ENCODE measurements at places on chromosomes 16 and 17.

GRCh38 chr16:55832773-55833691, at the start of gene CES1:
TSS of gene CES1 (minus strand) at chr16:55833096. CDS start at chr16:55833055, 41 bp downstream.
- no peak for DNase-seq

GRCh38 chr16:84071121-84071520, 28.5 kb upstream of the SLC38A8 start:
- no peak for DNase-seq

DNA sequence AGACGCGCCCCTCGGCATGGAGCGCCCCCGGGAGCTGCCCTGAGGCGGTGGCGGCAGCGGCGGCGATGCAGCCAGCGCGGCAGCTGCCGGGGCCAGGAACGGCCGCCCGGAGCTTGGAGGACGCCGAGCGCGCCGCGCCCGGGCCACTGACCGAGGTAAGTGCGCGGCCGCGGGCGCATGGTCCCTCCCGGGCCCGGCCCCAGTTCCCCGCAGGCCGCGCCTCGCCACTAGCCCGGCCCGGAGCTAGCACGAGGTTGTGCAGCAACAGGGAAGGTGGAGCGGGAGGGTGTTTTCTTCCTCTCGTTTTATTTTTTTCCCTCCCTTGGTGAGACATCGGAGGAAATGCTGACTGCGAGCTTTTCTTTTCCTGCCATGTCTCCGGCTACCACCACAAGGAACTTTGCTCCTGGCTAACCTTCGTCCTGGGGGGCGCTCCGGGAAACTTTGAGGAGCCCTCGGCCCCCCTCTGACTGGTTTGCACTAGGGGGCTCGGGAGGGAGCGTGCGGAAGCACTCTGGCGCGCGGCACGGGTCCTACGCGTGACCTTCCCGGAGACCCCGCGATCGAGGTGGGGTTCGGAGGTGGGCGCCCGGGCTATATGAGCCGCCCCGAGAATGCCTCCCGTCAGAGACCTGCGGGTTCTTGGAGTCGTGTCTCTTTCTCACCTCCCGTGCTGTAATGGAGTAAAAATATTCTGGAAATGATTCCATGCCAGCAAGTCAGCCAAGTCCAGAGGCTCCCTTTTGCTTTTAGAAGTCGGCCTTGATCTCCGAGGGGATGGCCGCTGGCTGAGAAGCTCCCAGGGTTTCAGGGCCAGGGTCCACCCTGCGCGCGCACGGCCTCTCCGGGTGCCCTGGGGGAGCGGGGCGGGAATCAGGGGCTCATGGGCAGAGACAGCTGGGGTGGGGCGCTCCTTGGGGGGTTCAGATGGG, 868 bp downstream of the KCNJ12 start:
- no peak for DNase-seq

- no peak for DNase-seq
These were observed 820 bp downstream of the TLCD1 start for GRCh38 chr17:28725166-28725659.

DNA sequence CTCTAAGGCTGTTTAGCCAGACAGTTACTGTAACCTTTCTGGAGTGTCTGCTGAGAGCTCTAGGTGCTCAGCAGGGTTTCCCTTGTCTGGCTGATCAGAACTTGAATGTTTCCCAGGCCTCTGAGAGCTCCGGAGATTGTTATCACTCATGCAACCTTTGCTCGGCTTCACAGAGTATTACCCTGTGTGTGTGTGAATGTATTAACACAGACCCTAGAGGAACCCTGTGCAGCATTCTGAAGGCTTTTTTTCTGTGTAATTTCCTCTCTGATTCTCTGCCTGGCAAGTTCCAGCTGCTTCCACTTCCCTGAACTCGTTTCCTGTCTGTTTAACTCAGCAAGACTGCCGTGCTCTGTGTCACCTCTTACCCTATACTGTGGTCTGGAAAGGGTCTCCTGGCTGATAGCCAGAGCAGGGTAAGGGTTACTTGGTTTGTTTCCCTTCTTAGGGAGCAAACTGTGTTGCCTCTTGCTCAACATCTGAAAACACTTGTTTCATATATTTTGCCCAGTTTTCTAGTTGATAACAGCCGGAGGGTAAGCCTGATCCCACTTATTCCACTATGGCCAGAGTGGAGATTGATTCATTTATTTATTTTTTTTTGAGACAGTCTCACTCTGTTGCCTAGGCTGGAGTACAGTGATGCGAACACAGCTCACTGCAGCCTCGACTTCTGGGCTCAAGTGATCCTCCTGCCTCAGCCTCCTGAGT, 21.7 kb downstream of the PRMT7 start:
- DNase-seq: no peak

DNA sequence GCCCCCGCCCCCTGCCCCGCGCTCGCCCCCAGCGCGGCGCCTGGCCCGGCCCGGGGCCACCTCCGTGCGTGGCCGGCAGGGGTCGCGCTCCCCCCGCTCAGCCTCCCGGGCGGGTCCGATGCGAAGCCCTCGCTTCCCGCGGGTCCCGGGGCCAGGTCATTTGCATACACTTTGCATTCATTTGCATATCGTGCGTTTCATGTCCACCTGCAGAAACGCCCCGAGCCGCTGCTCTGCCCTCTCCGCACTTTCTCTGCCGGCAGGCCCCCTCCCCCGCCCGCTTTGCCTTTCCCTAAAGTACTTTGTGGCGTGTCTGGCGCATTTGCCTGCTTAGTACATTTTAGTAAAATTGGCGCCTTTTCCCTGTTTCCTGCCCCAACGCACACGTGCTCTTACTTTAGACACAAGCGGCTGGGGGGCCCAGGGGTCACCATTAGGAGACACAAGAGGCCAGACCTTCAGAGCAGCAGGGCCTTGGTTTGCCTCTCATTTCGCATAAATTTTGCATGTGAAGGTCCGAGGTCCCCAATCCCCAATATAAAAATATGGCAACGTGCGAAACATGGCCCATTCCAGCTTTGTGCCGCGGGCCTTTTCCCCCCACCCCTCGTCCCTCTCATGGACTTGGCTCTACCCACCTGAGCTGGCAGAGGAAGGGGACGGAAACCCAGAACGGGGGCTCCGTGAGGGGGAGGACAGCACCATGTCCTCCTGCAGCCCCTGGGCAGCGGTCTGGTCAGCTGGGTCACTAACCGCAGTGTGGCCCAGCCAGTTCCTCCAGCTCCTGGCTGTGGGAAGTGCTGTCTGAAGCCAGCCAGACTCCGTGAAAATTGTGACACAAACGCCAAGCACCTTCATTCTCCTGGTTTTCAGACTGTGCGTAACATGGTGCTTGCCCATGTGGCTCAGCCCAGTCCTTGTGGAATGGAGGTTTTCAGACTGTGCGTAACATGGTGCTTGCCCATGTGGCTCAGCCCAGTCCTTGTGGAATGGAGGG, 34.8 kb downstream of the CBFA2T3 start:
- peak; percentile 29 for DNase-seq

DNA sequence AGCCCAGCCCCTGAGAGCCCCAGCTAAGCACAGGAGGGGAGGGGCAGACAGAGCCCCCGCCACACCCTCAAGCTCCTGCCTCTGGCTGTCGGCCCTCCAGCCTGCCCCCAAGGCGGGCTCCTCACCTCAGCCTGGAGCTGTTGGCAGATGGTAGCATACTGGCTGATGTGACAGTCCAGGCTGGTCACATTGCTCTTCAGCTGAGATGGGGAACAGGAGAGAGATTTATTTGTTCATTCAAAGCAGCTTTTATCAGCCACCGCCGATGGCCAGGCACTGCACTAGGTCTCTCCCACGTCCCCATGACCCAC, 14.8 kb downstream of the KIF18B start:
- no peak for DNase-seq

DNA sequence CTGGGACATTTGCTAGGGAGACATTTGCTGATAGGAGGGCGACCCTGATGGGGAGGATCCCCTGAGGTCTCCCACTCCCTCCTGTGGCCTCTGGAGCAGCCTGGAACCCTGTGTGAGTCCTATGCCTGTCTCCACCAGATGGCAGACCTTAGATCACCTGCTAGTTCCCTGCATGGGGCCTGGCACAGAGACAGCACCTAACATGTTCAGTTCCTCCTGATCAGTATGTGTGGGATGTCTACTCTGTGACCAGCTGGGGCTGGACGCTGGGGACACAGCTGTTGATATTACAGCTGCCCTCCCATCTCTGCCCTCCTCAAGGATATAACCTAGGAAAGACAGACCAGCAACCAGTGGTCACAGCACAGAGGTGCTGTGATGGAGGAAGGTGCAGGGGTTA, 1.1 kb upstream of the ADCY7 start:
- no peak for DNase-seq

DNA sequence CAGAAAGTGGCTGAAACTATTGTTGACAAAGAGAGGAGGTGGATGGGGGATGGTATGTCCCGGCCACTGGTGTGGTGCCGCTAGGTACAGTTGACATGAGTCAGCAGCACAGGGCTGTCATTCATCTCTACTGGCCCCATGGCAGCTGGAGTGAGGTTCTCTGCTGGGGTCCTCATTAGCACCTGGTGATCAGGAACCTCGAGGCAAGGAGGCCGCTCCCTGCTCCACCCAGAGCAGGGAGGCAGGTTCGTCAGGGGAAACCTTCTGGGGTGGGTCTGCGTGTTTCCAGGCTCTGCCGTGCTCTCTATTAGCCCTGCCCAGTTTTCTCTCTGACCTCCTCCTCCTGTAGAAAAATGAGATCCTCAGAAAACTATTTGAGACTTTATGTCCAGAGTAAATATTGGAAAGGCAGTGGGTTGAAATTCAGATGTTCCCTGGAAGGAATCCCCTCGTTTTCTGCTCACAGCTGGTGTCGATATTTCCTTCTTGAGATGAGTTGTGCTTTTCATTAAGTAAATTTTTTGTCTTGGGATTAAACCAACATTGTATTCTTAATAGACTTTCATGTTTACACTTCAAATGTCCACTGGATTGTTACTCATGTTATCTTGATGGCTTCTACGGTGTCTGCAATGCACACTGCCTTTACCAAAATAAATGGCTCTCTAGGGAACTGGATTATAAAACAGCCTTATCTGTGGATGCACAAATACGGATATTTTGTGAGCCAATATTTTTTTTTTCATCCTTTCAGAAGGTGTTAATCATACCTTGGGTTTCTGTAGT, 7.1 kb downstream of the NTN1 start:
- no peak for DNase-seq

GRCh38 chr16:66144641-66145040, 221.8 kb upstream of the CDH5 start:
- DNase-seq: no peak

DNA sequence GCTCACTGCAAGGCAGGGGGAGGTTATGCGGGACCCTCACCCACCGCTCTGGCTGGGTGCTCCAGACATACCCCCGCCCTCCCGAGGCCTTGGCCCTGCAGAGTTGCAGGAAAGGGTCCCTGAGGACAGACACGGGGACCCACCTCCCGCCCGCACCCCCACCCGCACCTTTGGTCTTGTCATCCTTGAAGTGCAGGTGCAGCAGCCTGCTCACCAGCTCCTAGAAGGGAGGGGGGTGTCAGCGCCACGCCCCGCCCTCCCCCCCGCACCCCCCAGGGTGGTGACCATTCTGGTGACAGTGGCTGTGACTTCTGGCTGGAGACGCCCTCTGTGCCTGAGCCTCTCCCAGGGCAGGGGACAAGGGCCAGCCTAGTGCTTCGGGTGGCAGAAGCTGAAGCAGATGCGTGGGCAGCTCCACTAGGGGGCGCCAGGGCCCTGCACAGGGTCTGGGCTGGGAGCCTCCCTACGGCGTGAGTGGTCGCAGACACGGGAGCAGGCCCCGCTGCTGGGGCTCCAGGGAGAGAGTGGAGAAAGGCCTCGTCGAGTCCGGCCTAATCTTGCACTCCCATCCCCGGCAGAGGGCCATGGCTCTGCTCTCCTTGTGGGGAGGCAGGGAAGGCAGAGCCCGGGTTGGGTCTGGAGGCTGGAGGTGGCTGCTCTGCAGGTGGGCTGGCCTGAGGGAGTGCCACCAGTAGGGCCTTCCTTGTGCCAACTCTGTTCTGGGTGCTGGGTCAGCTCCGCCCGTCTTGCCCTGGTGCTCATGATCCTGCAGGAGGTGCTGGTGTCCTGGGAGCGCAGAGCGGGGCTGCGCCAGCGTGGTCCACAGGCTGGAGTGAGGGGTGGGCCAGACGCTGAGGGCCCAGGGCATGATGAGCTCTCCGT, 2.7 kb downstream of the CENPX start:
- no peak for DNase-seq

All from nucleus accumbens (tissue), 56 donors.